ENCODE measurements at places on chromosomes 5 and 9.
A peak's percentile ranks its signal among the peaks of the same experiment; 100 is the strongest.

- no peak for DNase-seq
Observed at GRCh38 chr9:70949239-70949638, 172.2 kb downstream of the TRPM3 start.

GRCh38 chr9:88990729-88991065 is 571 bp upstream of the S1PR3 start:
- no peak for DNase-seq

GRCh38 chr5:53350991-53351770 is 129.2 kb upstream of the FST start:
- DNase-seq: no peak

- DNase-seq: no peak
Observed at GRCh38 chr5:151093476-151093889, 12.6 kb upstream of the TNIP1 start.

GRCh38 chr9:130021123-130021522 is 21.9 kb downstream of the FNBP1 start:
- no peak for DNase-seq

DNA sequence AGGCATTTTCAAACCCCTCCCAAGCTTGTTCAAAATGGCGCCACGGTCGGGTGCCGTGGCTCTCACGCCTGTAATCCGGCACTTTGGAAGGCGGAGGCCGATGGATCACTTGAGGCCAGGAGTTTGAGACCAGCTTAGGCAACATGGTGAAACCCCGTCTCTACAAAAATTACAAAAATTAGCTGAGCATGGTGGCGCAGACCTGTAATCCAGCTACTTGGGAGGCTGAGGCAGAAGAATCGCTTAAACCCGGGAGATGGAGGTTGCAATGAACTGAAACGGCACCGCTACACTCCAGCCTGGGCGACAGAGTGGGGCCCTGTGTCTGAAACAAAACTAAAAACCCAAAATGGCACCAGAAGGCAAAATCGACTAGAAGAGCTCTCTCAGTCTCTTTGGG is 142.0 kb downstream of the MTX3 start:
- no peak for DNase-seq

- no peak for DNase-seq
Observed at GRCh38 chr9:79567671-79568098, 4.1 kb upstream of the TLE4 start.

- no peak for DNase-seq
Observed at GRCh38 chr5:88671505-88672499, 211.2 kb downstream of the MEF2C start.

DNA sequence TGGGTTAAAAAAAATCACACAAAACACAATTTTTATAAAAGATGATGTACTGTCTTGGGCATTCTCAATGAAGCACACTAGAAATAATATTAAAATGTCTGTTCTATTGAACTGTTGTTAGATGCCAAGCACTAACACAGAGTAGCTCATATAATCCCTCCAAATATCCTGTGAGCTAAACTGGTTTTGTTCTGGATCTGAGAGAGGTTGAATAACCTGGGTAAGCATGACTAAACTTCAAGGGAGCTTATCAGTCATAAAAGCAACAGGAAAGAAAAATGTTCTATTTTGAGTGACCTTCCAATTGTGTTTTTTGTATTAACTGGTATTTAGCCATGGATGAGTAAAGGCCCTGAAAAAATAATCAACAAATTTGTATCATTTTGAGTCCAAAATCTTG is 175.3 kb downstream of the SMC2 start:
- DNase-seq: no peak

GRCh38 chr5:17679597-17680203 is 45.4 kb downstream of the TAF11L14 start:
- no peak for DNase-seq

- DNase-seq: no peak
Observed at GRCh38 chr5:113902917-113903660, 389.6 kb downstream of the YTHDC2 start.

DNA sequence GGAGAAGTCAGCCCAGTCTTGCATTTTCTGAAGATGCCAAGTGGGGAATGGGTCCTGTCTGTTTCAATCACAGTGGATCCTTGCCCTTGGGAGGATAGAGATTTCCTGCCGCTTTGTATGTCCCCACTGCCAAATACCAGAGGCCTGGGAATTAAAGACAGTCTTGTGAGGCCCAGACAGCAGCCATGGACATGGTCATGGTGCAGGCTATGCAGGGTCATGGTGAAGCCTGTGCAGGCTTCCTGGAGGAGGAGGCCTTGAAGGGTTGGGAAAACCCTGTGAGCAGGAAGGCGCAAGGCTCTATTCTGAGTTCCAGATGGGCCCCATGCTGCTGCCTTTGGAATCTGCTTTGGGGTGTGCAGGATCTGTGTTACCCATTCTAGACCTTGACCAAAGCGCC is 57.3 kb upstream of the PITX1 start:
- DNase-seq: no peak

DNA sequence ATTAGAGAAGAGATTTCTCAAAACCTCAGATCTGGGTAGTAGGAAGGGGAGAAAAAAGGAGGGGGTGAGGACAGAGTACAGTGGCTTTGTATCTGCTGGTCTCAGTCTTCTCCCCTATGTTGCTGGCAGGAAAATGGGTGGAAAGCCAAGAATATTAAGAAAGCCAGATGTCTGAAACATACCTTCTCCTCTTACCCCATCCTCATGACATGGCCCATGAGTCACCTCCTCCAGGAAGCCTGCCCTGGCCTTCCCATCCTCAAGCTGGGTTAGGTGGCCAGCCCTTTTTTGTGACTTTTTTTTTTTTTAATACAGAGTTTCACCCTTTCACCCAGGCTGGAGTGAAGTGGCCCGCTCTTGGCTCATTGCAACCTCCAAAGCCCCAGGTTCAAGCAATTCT is 61.8 kb downstream of the ABCA1 start:
- no peak for DNase-seq

DNA sequence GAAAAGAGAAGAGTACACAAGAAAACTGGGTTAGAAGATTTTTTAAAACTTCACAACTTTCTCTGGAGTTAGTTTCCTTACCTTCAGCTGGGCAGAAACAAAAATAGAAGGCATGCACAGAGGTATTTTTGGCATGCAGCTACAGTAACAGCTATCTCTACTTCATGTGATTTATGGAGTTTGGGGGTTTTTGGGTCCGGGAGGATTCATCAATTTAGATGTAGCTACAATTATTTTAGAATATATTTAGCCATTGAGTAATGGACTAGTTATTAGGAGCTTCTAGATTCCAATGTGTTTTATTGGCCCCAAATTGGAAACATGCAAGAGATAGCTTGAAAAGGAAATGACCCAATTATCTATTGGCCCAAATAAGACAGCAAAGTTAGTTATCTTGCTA is 91.6 kb upstream of the TNFAIP8 start:
- DNase-seq: no peak

- DNase-seq: peak; percentile 61
Observed at GRCh38 chr5:50667023-50667652, 701 bp downstream of the PARP8 start.

- DNase-seq: no peak
Observed at GRCh38 chr5:172546196-172546595, 91.9 kb upstream of the SH3PXD2B start.

- DNase-seq: no peak
Observed at GRCh38 chr9:126952205-126952977, 37.8 kb downstream of the RALGPS1 start.

DNA sequence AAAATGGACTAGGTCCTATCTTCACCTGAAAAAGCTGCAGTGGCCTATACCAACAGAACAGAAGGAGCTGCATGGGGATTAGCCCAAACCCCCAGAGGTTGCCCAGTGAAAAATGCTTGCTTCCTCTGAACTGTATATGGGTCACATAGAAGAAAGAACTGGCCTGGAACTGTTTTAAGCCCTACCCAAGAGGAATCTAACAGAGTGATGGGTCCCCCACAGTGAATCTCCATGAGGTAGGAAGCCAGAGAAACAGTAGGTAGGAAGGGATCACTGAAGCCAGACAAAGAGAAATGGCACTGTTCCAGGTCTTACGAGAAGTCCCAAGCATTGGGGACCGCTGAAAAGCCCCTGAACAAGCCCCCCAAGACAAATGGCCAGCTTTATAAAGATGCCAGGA is 28.8 kb upstream of the TRIM32 start:
- no peak for DNase-seq

DNA sequence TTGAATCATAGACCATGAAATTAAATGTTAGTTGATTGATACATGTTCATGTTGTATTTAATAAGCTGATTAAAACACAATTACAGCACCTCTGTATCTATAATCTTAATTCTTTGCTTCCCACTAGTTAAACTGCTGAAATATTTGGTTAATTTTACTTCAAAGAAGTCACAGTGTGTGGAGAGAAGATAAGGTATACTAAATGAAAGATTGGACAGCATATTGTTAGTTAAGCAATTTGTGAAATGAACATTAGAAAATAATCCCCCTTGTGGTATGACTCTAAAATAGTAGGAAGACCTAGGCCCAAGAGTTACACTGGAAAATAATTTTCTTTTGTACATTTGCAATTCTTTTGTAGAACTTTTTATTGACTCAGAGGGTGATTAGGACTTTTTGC is 30.3 kb downstream of the MAN2A1 start:
- DNase-seq: no peak

GRCh38 chr5:67059744-67060490 is 136.7 kb downstream of the CD180 start:
- no peak for DNase-seq

DNA sequence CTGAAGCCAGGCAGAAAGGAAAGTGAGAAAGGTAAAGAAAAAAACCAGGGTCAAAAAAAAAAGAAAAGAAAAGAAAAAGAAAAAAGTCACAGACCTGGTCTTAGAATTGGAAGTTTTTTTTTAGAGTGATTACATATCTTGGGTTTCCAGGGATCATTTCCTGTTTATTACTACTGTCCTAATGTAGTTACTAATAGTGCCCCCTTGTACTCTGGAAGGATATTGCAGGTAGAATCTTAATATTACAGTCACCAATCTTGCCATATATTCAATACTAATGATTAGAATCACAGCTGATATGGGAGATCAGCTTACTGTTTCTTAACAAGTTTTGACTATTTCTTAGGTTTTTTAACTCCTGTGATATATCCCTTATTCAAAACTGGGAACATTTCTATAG is 543.2 kb upstream of the CDH6 start:
- DNase-seq: no peak

DNA sequence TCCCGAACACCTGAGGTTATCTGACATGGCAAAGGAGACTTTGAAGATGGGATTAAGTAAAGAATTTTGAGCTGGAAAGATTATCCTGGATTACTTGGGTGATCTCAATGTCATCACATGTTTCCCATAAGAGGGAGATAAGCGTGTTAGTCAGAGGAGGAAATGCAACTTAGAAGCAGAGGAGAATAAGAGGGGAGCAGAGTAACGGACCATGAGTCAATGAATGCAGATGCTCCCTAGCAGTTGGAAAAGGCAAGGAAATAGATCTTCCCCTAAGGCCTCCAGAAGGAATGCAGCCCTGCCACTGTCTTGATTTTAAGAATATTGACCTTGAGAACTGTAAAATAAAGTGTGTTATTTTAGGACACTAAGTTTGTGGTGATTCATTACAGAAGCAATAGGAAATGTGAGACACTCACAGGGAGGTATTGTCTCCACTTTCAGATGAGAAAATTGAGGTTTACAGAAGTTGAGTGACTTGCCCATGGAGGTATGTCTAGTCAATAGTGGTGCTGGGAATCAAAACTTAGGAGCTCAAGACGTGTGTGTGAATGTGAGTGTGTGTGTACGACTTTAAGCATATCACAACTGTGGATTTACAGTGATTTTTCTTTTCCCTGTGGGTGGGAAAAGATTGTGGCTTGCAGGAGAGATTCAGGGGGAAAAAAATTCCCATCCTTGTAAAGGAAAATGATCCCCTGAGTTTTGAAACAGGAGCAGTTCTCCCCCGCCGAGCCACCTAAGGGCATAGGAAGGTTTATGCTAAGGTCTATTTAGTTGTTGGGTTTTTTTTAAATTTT is 125.3 kb downstream of the TRIM32 start:
- DNase-seq: no peak

DNA sequence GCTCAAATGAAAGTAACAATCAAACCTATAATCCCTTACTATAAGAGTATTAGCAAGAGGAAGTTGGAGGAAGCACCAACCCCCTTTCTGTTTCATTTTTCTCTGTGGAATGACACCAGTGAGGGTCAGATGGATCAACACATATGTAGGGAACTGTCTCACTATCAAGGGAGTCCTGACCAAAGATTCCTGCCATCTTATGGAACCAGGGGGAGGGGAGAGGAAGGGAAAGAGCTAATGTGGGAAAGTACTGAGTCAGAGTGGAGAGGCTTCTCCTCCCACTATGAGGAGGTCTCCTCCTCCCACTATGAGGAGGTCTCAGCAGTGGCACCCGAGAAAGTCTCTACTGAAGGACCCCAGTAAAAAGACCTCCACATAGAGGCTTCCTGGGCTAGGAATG is 73.3 kb upstream of the PCSK1 start:
- no peak for DNase-seq

- DNase-seq: no peak
Observed at GRCh38 chr5:142644640-142645361, 41.1 kb downstream of the FGF1 start.

GRCh38 chr9:84556556-84556955 is 113.0 kb upstream of the NTRK2 start:
- DNase-seq: no peak

GRCh38 chr5:73682176-73682575 is 56.2 kb downstream of the ARHGEF28 start:
- DNase-seq: no peak

GRCh38 chr5:81393783-81394718 is at the start of gene ACOT12:
Gene ACOT12, minus strand, starts transcription at chr5:81394134. Its CDS starts 20 bp downstream, at chr5:81394114.
- no peak for DNase-seq

- peak; percentile 26 for DNase-seq
Observed at GRCh38 chr5:73030995-73031394, 75.2 kb downstream of the FCHO2 start.

GRCh38 chr5:139958432-139959148 is 84.5 kb downstream of the NRG2 start:
- DNase-seq: no peak

GRCh38 chr9:13770956-13771355 is 491.5 kb upstream of the MPDZ start:
- DNase-seq: no peak

DNA sequence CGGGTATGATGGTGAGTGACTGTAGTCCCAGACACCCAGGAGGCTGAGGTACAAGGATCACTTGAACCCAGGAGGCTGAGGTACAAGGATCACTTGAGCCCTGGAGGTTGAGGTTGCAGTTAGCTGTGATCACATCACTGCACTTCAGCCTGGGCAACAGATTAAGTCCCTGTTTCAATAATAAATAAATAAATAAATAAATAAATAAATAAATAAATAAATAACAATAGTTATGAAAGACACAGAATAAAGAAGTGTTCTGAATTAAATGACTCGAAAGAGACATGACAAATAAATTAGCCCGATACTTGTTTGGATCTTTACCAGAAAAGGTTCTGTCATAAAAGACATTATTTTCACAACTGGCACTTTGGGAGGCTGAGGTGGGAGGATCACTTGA is 72.0 kb upstream of the SUSD1 start:
- DNase-seq: no peak

DNA sequence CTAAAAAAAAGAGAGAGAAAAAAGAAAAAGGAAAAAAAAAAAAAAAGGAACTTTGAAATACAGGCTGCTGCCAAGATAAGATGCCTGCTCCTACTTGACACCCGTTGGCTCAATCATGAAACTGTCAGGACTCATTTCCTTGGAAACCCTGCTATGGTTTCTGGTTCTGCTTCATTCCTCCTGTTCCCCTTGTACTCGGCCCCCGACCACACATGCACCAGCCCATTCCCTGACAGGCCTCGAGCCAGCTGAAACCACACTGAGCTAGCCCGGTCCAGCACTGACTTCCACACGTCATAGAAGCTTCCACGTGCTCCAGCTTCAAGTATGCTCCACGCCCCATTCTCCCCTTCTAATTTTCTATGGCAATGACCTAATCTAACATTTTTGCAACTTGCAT is 93.2 kb downstream of the MYO10 start:
- DNase-seq: no peak

GRCh38 chr9:83422527-83422926 is 115.7 kb downstream of the FRMD3 start:
- DNase-seq: no peak

All from renal cortex interstitium (tissue), 15 donors.